ENCODE measurements at places on chromosomes 11 and 22.

DNA sequence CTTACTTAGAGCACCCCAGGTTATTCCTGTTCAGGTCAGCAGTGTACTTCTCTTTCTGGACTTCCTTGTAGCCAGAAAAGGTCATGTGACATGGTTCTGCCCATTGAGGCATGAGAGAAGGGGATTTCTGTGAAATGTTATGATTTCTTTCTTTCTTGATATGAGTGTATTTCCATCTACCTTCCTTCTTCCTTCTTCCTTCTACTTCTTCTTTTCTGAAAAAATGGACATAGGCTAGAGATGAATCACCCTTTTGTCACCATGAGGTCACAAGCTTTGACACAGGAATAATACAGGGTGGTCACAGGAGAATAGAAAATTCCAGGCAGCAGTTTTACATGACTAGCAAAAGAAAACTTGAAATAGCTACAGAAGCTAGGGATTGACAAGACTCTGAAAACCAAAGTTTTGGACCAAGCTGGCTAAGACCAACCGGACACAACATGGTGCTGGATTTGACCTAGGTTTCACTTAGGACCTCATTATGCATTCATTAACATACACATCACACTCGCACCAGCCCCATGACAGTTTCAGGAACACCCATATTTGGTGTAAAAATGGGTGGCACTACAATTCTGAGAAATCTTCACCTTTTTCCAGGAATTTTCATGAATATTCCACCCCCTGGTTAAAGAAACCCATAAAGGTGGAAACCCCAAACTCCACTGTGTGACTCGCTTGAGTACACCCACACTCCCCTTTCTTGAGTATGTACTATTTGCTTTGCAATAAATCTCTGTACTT lies 21.2 kb upstream of the MAP6 start:
- DNase-seq = no peak

- DNase-seq = no peak
Observed at GRCh38 chr22:19767427-19768341, 7.1 kb downstream of the TBX1 start.

DNA sequence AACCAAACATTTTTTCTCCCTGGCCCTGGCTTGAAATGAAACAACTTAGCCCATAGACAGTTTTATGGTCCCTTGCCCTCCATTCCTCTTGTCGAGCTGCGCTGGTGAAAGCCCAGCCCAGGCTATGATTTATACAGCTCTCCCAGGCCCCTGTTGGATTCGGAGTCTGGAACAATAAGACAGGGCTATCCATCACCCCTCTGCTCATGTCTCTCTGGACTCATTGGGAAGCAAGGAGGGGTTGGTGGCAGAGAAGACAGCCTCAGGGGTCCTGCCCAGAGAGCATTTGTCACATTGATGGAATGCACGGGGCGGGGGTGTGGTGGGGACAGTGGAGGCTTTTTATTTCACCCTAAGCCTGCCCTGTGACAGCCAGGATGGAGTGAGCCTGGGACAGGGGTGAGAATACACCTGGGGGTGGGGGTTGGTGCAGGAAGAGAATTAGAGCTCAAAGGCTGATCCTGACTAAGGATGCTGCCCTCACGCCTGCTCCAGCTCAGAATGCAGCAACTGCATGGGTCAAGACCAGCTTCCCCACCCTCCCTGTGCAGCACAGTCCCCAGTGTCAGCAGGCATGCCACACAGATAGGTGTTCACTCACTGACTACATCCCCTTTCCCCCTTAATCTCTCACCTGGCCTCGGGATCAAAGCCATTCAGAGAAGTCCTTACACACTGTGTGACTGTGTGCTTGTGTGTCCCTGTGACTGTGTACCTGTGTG lies 10.0 kb upstream of the PKNOX2 start:
- DNase-seq = no peak

DNA sequence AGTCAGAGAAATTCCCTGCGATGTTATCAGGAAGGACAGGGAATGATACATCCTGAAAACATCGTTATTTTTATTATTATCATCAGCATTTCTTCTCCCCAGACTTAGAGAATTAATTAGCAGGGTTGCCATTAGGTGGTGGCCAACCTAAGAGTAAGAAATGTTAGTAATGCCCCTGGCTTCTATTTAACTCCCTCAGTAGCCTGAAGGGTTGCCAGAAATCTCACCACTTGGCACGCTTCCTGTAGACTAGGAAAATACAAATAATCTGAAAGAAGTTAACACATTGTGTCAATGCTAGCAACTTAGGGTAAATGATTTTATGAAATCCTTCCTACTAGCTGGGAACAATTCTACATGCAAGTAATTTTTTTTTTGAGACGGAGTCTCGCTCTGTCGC lies 45.5 kb downstream of the ENDOD1 start:
- no peak for DNase-seq

DNA sequence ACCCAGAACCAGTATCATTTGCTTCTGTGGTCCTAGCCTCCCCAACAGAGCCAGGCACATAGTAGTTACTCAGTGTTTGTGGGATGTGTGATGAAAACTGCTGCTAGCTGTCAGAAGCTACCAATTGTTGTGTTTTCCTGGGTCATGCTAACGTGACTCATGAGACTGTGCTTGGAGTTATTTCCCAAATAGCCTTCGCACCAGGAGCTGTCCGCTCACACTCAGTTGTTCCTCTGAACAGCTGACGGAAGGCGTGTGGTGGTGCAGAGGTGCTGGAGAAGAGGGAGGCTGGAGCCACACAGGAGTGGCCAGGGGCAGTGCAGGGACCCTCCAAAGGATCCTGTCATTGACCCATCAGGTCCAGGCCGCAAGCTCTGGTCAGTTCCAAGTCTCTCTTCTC lies 53.9 kb upstream of the TBCEL start:
- no peak for DNase-seq

- DNase-seq = no peak
Observed at GRCh38 chr22:45515676-45516075, 13.0 kb downstream of the FBLN1 start.

DNA sequence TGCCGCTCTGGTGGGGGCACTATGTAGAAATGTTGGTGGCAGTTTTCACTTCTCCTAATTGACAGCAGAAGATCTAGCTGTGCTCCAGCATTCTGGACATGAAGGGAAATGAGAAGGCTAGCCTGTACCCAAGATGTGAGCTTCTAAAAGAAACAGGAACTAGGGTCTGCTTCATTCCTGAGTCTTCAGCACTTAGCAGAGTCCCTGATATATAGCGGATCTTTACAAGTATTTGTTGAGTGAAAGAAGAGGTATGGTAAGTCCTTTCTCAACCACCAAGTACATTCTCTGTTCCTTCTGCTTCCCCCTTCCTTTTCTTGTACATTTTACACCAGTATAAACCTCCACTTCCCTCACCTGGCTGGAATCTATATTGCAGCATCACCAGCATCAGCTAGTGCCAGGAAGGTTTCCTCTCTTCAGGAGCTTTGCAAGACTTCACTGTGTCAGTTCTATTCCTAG lies 408.3 kb upstream of the CADM1 start:
- DNase-seq = peak; percentile 2

- no peak for DNase-seq
Observed at GRCh38 chr11:131370901-131371790, 731 bp downstream of the NTM start.

- DNase-seq = no peak
Observed at GRCh38 chr11:15197696-15198095, 83.0 kb downstream of the INSC start.

DNA sequence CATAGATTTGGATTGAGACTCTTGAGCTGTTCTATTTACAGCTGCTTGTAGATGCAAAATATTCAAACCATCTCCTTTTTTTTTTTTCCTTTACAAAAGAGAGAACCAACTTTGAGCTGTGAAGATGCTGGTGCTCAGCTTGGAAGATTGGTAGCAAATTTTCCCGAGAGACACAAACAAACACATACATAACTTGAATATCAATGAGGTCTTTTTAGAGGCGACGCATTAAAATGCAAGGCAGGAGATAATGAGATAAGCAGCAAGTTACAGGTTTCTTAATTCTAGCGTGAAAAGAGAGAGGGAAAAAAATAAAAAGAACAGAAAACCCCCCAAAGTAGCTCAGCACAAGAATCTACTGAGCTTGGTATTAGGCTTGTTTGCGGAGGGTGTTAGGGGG lies 247.0 kb upstream of the SORL1-AS1 start:
- DNase-seq = no peak

DNA sequence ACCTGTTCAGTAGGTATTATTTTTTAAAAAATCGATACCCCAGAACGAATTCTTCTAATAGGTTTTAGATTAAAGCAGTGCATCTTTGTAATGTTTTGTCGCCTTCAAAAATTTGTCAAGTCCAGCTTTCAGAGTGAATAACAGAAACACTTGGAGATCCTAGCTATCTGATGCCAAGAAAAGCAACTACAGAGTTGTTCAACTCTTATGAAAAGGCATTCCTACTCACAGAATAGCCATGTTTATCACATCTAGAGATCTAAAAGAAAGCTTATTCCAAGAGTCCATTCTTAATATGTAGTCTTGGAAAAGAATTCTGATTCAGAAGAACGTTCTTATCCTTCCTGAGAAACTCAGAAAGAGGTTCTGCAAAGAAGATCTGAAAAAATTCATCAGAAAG lies 268.5 kb downstream of the TTC28 start:
- no peak for DNase-seq

DNA sequence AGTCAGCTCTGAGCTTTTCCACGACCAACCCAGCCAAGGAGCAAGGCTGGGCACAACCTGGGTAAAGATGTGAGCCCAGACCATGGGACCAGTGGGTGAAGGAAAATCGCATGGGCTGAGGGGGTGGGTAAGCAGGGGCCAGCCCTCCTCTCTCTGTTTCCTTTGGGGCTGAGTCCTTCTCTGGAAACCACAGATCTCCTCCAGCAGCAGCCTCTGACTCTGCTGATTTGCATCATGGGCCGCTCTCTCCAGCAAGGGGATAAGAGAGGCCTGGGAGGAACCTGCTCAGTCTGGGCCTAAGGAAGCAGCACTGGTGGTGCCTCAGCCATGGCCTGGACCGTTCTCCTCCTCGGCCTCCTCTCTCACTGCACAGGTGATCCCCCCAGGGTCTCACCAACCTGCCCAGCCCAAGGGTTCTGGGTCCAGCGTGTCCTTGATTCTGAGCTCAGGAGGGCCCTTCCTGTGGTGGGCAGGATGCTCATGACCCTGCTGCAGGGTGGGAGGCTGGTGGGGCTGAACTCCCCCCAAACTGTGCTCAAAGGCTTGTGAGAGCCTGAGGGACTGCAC lies 67.8 kb downstream of the GGTLC2 start:
- no peak for DNase-seq

DNA sequence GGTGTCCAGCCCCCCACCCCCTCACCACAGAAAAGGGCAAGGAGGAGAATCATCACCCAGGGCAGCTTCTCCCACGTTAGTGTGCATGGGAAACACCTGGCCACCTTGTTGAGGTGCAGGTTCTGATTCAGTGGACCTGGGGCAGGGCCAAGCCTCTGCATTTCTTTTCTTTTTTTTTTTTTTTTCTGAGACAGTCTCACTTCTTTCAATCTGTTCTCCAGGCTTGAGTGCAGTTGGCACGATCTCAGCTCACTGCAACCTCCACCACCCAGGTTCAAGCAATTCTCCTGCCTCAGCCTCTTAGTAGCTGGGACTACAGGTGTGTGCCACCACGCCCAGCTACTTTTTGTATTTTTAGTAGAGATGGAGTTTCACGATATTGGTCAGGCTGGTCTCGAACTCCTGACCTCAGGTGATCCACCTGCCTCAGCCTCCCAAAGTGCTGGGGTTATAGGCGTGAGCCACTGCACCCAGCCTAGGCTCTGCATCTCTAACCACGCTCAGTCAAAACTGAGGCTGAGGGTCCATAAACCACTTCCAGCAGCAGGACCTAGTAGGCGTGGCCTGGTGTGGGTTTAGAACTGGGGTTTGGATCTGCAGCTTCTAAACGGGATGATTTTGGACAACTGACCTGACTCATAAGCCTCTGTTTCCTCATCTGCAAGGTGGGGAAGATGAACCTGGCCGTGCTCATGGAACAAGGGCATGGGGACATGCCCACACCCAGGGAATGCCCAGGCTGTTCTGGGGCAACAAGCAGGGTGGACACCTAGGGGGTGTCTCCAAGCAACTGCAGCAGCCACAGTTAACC lies 734 bp downstream of the ZP1 start:
- DNase-seq = no peak

- DNase-seq = no peak
Observed at GRCh38 chr22:39309881-39310714, 9.3 kb downstream of the RPL3 start.

- no peak for DNase-seq
Observed at GRCh38 chr22:47724751-47725150, 962.3 kb downstream of the TBC1D22A start.

DNA sequence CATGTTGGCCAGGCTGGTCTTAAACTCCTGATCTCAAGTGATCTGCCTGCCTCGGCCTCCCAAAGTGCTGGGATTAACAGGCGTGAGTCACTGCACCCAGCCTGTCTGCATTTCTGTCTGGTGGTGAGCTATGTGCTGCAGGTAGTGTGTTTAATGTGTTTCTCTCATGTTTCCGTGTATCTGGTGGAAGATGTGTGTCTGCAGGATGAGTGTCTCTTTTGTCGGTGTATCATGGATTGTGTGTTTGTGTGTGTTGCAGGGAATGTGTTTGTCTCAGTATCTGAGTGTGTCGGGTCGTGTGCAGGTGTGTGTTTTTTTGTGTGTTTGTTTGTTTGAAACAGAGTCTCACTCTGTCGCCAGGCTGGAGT lies 16.1 kb downstream of the SCARF2 start:
- no peak for DNase-seq

Measured in SK-N-DZ (cell line).